GM06990 (cell line): ENCODE measurements at places on chromosomes 1 and 21.
A peak's percentile ranks its signal among the peaks of the same experiment; 100 is the strongest.

DNA sequence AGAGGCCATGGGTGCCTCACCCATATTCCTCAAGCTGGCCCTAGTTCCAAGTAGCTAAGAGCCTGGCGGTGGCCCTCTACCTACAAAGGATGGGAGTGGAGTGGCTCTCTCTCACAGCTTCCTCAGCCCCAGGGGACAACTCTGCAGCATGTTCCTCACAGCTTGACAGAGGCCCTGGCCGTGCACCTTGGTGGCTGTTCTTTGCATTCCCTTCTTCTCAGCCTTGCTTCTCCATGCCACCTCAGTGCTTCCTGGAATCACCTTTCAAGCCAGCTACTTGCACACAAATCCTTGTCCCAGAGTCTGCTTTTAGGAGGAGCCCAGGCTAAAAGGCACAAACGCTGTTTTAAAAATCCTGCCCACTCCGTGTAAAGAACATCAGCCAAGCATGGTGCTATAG is 69.0 kb upstream of the DIRAS3 start:
- DNase-seq, result no peak

GRCh38 chr1:18676332-18676781 is 45.7 kb downstream of the PAX7 start:
- no peak for DNase-seq

DNA sequence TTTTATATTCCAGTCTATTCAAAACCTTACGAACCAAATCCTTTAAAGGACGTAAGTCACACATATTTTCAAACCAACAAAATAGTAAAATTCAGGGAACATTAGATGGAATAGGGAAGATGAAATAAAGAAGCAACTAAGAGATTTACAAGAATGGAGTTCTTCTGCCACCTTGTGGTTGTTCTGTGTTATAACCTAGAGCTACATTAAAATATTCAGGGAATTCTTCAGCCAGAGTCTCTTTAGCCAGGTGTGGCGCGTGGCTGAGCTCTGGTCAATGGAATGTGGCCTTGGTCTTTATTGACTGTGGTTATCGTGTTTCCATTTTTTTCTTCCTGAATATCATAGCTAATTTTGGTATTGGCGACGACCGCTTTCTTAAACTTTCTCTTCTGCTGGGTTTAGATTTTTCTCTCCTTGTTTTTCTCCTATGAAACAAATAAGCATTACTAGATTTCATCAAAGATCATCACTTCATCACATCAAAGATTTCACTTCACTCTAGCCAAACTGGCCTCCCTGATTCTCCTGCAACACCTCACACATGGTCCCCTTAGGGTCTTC is 221.3 kb downstream of the MRPL39 start:
- DNase-seq, result peak; percentile 47

DNA sequence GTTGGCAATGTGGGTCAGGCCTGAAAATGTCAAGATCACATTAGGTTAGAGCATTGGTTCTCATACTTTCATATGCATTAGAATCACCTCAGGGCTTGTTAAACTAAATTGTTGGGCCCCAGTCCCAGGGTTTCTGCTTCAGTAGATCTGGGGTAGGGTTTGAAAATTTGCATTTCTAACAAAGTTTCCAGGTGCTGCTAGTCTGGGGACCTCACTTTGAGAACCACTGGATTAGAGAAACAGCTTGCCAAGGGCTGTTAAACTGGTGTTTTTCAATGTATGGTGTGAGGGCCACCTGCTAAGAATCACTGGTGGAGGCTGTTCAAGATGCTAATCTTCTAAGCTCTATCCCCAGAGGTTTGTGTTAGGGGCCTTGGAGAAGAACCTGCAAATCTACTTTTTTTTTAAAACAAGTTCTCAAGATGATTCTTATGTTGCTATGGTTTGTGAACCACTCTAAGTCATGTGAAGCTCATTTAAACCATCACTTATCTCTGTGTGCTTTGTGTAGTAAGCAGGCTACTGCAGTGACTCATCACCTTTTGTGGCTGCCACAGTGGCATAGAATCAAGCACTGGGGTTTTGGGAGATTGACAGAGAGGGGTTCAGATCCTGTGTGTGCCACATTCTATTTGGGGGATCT is 152.2 kb downstream of the S1PR1 start:
- peak; percentile 85 for DNase-seq

DNA sequence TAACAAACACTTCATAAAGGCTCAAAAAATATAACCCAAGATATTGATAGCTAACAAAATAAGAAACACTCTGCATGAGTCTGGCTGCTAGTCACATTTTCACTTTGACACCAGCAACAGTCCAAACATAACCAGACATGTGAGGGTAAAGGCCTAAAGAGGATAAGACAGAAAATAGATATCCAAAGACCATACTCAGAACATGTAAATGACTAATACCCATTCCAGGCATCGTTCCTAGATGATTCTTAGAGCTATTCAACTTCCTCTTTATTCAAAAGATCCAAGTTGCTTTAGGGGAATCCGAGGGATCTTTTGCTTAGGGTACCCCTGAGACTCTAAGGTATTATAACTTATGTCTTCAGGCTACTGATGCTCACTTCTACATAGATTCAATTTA is 5.1 kb downstream of the COL24A1 start:
- DNase-seq, result no peak

GRCh38 chr1:202073206-202073605 is 49.5 kb upstream of the GPR37L1 start:
- no peak for DNase-seq

- no peak for DNase-seq
These were observed 60.8 kb upstream of the CLDN14 start for GRCh38 chr21:36540700-36541099.

DNA sequence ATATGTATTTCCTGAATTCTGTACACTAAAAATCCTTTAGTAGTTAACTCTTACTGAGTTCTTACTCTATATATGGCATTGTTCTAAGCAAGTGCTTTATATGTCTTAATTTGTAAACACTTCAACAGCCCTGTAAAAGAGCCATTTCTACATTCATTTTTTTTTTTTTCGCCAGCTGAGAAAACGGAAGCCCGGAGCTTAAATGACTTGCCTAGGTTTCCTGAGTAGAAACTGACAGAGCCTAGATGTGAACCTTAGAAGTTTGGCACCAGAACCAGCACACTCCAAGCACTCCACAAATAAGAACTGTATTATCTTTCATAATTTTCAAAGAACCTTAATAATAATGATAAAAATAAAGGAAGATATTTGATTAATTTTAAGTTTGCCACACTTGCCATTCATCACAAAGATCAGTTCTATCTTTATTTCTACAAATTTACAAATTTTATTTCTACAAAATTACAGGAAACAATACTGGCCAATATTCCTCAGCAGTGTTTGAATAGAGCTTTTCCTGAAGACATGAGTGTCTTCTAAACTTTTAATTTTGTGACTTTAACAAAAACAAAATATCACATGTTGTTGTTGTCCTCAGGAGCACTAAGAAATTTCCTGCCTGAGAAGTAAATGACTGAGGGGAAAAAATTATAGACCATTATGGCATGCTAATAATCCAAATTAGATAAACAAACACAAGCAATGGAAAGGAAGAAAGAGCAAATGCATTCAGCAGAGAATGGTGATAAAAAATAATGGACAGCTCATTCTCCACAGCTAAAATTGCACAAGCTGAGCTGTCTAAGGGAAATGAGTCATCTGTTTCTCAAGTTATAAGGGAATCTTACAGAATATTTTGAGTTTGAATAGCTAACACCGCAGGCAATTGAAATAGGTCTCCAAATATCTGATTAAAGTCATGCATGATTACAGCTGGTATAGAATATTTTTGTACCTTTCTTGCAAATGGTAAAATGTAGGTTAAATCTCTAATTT is 71.2 kb downstream of the DPYD start:
- no peak for DNase-seq

DNA sequence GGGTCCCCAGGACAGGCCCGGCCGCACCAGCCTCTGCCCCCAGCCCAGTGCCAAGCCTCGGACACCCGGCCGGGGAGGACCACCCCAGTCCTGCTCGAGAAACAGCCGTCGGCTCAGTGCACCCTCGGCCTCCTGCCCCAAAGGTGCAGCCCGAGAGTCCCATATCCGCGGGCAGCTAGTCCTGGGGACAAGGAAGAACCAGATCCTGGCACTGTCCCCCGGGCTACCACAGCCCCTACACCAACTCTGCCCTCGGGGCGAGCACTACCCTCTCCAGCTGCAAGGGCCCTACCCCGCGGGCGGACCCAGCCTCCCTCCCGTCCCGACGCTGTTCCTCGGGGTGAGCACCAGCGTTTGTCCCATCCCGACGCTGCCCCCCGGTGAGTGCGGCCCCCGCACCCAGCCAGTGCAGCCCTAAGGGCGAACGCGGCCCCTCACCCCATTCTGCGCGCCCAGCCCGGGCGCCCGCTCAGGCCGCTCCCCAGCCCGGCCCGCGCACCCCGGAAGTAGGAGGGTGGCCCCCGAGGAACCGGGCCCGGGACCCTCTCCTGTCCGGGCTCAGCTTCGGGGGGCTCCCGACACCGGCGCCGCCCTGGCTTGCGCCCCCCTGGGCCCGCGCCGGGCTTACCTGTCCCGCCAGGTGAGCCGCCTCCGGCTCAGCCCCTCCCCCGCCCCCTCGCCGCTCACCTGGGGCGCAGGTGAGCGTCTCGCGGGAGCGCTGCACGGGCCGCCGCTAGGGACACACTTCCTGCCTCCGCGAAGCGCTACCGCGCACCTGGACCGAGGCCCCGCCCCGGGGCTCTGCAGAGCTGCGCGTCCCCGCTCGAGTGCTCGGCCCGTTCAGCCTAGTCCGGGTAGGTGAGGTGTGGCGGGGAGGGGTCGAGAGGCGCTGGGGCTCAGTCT is at the start of gene KDF1:
Gene KDF1, minus strand, starts transcription at position 747 of the 903 bp plus-strand sequence. CDS start 8,088 bp downstream, outside the sequence.
- peak; percentile 33 for DNase-seq

- DNase-seq, result peak; percentile 43
These were observed 1.1 kb downstream of the PLXNA2 start for GRCh38 chr1:208242941-208243526.

- no peak for DNase-seq
These were observed 14.7 kb upstream of the GPR37L1 start for GRCh38 chr1:202107801-202108731.

DNA sequence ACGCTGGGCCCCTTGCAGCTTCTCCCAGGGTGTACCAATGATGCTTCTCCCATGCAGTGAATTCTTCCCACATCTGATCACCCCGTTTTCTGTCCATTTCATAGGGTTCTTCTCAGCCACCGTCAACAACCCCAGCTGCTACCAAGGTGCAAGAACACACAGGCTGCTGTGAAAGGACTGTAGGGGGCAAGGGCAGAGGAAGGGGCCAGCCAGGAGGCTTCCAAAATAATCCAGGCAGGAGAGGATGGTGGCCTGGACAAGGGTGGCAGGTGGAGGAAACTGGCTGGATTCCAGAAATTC is 113.3 kb upstream of the WNT4 start:
- DNase-seq, result no peak

DNA sequence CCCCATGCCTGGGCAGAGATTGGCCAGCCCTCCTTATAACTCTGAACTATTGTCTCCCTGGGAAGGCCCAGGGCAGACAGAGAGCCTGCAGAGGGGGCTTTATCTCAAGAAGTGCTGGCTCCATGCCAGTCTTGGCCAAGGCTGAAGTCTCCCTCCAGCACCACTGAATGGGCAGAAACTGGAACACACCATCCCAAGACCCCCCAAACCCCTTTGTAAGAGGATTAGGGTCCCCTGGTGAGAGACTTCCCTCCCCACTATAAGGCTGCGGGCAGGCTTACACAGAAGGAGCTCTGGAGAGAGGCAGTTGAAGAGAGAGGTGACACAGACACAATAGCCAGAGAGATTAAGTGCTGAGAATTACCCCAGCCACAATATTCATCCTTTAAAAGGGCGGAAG is 97.2 kb downstream of the NAV1 start:
- DNase-seq, result no peak

GRCh38 chr1:109162626-109163025 is 48.7 kb downstream of the ELAPOR1 start:
- no peak for DNase-seq

DNA sequence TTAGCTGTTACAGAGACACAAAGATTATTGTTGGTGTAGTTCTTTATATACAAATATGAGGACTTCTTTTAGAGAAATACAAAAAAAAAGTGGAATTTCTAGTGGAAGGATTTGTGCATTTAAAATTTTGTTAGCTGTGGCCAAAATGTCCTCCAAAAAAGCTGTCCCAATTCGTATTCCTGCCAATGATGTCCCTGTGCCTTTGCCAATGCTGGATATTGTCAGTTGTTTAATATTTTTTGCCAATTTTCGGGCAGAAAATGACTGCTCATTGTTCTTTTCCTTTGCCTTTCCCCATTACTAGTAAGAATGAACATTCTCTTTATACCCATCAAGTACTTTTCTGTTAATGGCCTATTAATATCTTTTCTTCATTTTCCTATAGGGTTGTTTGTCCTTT is 110.0 kb upstream of the HOOK1 start:
- DNase-seq, result no peak

DNA sequence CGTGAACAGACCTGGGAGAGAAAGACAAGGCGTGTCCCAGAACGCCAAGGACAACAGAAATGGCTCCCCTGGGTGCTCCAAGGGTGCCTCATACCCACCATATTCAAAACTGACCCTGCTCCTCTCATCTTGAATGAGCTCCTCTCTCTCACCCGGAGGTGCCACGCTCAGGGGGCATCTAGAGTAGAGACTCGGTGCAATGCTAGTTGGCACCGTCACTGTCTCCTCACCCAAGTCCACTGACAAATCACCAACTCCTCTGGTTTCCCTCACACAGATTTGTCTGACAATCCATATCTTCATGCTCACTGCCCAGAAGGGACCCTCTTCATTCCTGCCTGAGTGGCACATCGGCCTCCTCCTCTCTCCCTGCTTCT is 5.0 kb downstream of the TMEM125 start:
- DNase-seq, result no peak

GRCh38 chr1:81190003-81190402 is 610.7 kb upstream of the ADGRL2 start:
- no peak for DNase-seq

DNA sequence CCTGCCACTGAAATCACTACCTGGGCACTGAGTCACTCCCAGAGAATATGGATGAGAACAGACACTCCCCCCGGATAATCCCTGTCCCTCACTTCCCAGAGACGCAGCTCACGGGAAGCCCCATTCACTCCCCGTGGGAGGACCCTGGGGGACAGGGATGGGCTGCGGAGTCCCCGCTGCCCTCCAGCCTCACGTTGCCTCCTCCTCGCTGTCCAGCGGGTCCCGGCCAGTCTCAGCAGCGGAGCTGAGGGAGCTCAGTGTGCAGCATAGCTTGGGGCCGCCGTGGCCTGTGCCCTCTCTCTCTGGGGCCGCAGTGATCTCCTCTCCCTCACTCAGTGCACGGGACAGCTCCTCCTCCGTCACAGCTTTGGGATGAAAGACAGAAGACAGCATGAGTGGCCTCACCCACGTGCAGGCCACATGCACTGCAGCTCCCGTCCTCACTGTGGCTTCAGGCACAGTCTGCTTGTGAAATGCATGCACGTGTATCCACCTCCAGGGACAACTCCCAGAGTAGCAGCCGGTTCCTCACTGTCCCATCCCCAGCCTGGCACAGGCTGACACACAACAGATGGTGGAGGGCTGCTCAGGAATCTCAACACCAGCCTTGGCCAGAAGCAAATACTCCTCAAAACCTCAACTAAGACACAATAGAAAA is 7.4 kb downstream of the CFAP410 start:
- no peak for DNase-seq
